ENCODE measurements at places on chromosomes 4 and X. TPM values are rescaled to one million over a fixed set of nuclear protein-coding genes. Genes with fewer than 3 reads are reported as not detected.

NOX1 gene
- not detected for total RNA-seq

DNA sequence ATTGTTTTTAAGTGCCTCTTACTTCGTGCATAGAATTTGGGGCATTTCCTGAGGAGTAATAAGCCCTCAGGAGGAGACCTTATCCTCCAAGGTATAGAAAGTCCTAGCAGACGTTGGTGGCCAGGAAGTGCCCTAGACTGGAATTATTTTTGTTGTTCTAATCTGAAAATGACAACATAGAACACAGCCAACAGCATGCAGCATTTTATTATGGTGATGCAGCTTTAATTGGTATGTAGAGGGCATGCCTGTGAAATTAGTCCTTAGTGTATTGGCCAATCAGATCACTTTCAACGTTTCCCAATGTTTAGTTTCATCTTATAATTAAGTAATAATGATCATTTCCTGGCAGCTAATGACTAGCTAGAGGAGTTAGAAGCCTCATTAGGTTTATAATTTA is 199.2 kb downstream of the SHROOM3 start:
- DNase-seq, result peak; percentile 77

- DNase-seq, result peak; percentile 12
Observed at GRCh38 chr4:180947425-180947824, 1295.8 kb upstream of the TENM3 start.

- peak; percentile 70 for DNase-seq
Observed at GRCh38 chr4:53185869-53186585, 179.8 kb downstream of the SCFD2 start.

DNA sequence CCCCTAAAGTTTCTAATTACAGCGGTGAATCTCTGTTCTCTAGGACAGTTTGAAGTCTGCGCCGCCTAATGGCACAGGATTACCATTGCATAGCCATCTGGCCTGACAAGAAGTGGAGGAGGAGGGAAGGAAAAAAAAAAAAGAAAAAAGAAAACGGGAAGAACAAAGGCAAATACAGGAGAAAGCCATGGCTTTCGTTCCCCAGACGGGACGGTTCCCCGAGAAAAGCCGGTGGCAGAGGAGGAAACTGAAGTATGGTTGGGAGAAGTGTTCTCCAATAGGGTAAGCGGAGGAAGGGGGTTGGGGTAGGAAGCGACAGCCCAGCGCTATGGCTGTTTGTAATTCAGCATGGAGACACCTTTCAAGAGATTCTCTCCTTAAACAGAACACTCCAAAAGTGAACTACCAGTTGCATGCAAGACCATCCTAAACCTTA is 80.8 kb downstream of the HMGN5 start:
- peak; percentile 22 for DNase-seq

EPHA5 gene
- total RNA-seq, result 1.3 TPM

DNA sequence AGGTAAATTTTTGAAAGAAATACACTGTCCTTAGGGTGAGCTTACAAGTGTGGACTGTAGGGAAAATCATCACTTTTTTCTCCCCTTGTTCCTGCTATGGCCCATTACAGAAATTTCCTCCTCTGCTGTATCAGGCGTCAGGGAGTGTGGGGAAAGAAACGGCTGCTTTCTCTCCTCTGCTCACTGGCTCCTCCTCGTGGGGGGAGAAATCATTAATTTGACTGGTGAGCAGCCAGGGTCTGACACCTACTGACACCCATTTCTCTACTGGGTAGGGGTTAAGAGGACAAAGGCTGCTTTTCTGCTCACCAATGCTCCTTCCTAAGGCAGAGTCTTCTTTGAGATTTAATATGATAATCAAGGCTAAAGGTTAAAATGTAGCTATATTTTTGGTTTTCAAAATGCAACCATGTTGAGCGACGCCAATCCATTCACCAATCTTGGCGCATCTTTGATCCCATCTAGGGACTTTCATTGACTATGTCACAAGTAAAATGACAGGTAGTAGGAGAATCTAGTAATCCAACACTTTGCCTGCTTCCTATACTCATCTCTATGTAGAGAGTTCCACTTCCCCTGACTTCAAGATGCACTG is 25.1 kb downstream of the SETD7 start:
- no peak for DNase-seq

SPANXN4 gene
- not detected for total RNA-seq

FDCSP gene
- not detected for total RNA-seq

SMIM10 gene
- 1.2 TPM for total RNA-seq

GRCh38 chrX:133177202-133177601 is 41.0 kb downstream of the TFDP3 start:
- DNase-seq, result no peak

- DNase-seq, result no peak
Observed at GRCh38 chrX:45709381-45709780, 508.7 kb upstream of the DIPK2B start.

All from astrocyte (in vitro differentiated cells and primary cell).